ENCODE measurements at places on chromosomes 3 and 15.

DNA sequence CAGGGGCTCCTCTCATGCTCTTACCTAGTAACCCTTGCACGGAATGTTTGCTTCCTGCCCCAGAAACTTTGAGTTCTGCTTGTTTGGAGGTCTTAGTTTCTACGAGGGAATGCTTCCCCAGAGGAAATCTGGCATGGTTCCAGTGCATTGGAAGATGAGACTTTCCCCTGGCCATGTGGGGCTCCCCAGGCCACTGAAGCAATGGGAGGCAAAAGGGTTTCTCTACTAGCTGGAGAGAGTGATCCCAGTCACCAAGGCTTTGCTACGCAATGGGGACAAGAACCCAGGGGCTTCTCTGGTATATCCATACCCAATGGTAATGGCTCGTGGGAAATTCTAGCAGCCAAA lies 44.2 kb upstream of the RPL32 start:
- DNase-seq: no peak

- DNase-seq: no peak
Measured at GRCh38 chr15:59723687-59724346, 34.7 kb upstream of the BNIP2 start.

GRCh38 chr3:134483195-134483900 lies 2.4 kb downstream of the ANAPC13 start:
- DNase-seq: no peak

DNA sequence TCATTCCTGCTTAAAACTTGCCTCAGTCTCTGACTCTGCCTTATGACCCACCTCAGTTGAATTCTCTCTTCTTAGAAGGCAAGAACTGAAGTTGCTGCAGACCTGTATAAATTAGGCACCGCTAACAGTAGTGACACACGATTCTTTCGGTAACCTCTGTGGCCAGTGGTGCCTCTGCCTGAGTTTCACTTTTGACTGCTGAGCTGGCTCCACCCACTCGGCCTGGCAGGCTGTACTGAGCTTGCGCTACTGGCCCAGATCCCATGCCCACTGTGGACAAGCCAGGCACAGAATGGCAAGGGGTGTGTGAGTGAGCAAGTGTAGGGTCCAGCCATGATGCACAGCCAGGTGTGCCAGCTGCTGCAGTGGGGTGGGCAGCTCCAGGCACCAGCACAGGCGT lies 19.1 kb upstream of the EIF1B start:
- DNase-seq: peak; percentile 5

GRCh38 chr3:14799146-14799545 lies 19.6 kb upstream of the FGD5 start:
- no peak for DNase-seq

DNA sequence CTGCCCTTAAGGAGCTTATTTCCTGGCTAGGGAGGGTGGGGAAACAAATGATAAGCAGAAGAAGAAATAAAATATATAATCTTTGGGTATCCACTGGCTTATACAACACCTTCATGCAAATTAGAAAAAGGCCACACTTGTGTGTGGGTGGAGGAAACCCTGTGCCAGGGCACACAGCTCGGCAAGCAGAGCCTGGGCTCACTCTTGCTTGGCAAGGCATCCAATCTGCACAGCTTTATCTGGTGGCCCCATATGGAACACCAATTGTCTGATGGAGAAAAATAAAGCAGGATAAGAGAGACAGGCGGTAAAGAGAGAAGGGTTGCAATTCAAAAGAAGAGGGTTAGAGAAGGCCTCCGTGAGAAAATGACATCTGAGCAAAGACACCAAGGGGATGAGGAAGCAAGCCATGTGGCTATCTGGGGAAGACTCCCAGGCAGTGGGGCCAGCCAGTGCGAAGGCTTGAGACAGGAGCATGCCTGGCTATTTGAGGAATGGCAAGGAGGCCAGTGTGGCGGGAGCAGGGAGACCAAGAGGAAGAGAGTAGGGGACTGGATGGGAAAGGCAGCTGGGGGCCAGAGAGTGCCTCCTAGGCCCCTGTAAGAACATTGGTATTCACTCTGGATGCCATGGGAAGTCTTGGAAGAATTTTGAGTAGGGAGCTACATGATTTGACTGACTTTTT lies 22.5 kb upstream of the VPS8 start:
- DNase-seq: no peak

DNA sequence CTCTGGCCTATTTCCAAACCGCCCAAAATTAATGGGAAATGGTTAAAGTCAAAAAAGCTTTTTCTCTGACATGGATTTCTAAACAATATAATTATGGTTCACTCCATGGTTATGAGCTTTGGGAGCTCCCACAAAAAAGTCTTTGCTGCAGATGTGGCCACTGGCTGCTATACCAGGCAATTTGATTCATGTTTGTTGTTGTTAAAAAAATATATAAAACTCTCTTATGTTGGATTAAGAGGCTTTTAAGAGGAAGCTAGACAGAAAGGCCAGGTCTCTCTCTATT lies 258.6 kb downstream of the TIGIT start:
- no peak for DNase-seq

- peak; percentile 34 for DNase-seq
Measured at GRCh38 chr3:187101184-187102072, 37.9 kb downstream of the RPL39L start.

- no peak for DNase-seq
Measured at GRCh38 chr3:135965129-135965505, 411 bp upstream of the PPP2R3A start.

Measured in activated T-helper 9 cell treated with anti-CD3 and anti-CD28 coated beads, Interleukin-2, amount 50 U/mL, for 16 hours (primary cell).